ENCODE measurements at places on chromosomes 7 and 10.

DNA sequence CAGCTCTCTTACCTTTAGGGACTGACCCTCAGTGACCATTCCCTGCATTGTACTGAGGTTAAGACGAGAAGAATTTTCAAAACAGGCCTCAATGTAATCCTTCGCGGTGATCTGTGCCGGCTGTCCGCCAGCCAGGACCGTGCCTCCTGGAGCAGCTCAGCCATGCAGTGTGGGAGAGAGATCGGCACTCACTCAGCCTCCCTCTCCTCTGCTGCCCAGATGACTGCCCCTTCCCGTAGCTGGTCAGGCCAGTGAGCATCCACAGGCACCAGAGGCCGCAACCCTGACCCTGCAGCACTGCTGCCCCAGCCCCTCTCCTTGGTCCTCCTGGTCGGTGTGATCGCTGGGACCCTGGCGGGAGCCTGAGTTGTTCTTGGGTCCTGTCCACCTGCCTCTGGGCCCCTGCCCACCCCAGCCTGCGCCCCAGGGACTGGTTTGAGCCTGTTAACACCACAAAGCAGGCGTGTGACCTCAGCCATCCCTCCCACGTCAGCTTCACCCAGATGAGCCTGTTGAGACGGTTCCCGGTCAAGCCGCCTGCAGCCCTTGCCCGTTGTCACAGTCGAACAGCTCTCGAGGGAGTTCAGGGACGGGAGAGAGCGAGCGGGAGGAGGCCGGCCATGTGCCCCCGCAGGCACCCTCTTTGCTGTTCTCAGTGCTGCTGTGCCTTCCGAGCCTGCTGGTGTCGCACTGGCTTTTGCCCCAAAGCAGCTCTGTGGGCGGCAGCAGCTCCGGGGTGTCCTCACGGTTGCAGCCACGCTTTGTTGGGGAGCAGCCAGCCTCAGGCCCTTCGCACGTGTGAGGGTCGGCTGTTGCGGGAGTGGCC, 37.2 kb downstream of the NKX6-2 start:
- H3K4me3 ChIP-seq: no peak overlapping the region
- no peaks in the 10 kb centered on the region for H3K27me3 ChIP-seq
- H3K4me1 ChIP-seq: no peaks in the 10 kb centered on the region
- no peak overlapping the region for H3K27ac ChIP-seq

DNA sequence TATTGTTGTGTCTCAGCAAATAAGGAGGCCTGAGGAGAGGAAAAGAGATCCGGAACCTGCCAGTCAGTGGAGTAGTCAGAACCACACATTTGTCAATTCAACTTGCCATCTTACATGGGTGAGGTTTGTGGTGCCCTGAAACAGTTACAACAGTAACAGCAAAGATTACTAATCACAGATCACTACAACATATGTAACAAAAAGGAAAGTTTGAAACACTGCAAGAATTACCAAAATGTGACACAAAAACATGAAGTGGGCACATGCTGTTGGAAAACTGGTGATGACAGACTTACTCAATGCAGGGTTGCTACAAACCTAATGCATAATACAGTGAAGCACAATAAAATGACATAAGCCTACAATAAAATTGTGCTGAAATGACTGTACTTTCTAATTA, 89.4 kb downstream of the LRRN3 start:
- no peaks in the 10 kb centered on the region for H3K4me1 ChIP-seq
- no peaks in the 10 kb centered on the region for H3K27me3 ChIP-seq
- H3K4me3 ChIP-seq: no peak overlapping the region
- no peak for DNase-seq
- H3K36me3 ChIP-seq: no peaks in the 10 kb centered on the region

DNA sequence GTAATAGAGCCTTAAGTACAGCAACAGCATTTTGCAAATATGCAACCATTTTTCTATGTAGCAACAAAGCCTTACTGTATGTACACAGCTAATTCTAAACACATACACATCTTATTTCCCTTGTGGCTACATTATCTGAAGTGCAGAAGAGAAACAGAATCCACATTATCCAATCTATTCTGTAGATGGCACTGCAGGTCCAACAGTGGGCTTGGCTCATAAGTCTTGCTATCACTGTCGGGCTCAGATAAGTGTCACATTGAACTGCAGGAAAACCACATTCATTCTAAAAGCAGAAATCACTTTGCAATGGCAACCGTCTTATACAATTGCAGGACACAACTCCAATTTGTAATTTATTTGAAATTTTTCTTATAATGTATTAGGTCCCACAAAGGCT, 109.8 kb upstream of the NOBOX start:
- H3K27me3 ChIP-seq: no peaks in the 10 kb centered on the region
- peaks cover 6% of the 10 kb centered on the region for H3K4me1 ChIP-seq
- no peaks in the 10 kb centered on the region for H3K36me3 ChIP-seq
- no peak overlapping the region for H3K4me3 ChIP-seq

DNA sequence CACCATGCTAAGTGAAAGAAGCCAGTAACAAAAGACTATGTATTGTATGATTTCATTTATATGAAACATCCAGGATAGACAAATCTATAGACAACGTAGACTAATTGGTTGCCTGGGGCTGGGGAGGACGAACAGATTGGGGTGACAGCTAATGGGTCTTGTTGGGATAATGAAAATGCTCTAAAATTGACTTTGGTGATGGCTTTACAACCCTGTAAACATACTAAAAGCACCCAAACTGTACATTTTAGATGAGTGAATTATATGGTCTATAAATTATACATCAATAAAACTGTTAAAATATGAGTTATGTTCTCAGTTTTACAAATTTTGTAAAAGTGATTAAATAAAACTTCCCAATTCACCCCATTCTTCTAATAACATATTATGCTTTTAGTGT, 261.5 kb downstream of the ELMO1 start:
- H3K4me1 ChIP-seq: no peaks in the 10 kb centered on the region
- no peak for DNase-seq
- H3K27me3 ChIP-seq: no peaks in the 10 kb centered on the region

DNA sequence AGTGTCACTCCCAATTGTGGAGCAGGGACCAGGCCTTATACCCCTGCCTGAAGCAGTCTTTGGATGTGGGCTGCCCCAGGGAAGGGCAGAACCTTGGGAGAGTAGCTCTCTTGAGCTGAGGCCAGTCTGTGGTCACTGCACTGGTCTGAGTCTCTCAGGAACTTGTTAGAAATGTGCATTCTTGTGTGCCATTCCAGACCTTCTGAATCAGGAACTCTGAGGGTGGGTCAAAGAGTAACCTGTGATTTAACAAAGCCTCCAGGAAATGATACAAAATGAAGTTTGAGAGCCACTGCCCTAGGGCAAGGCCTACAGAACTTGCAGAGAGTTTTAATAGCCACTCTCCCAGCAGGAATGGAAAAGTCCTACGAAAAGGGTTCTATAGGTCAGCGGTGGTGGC, 68.1 kb downstream of the LYZL1 start:
- H3K27ac ChIP-seq: no peak overlapping the region
- H3K4me3 ChIP-seq: no peak overlapping the region
- H3K36me3 ChIP-seq: no peaks in the 10 kb centered on the region
- no peak for DNase-seq

GRCh38 chr10:124864421-124865193, 63.0 kb downstream of the ABRAXAS2 start:
- H3K27ac ChIP-seq: no peak overlapping the region
- DNase-seq: no peak
- no peaks in the 10 kb centered on the region for H3K27me3 ChIP-seq
- no peak overlapping the region for H3K4me3 ChIP-seq
- H3K4me1 ChIP-seq: no peaks in the 10 kb centered on the region

- no peaks in the 10 kb centered on the region for H3K36me3 ChIP-seq
- no peak overlapping the region for H3K4me3 ChIP-seq
- H3K4me1 ChIP-seq: no peaks in the 10 kb centered on the region
- no peaks in the 10 kb centered on the region for H3K27me3 ChIP-seq
These were observed 518.8 kb downstream of the CNTNAP2 start for GRCh38 chr7:146635205-146636032.

- H3K4me3 ChIP-seq: no peak overlapping the region
- no peaks in the 10 kb centered on the region for H3K36me3 ChIP-seq
- H3K4me1 ChIP-seq: no peaks in the 10 kb centered on the region
- no peak overlapping the region for H3K27ac ChIP-seq
- no peaks in the 10 kb centered on the region for H3K27me3 ChIP-seq
These were observed 125.1 kb upstream of the NRP1 start for GRCh38 chr10:33459602-33460001.

GRCh38 chr10:24170199-24170598, 38.7 kb upstream of the KIAA1217 start:
- no peaks in the 10 kb centered on the region for H3K36me3 ChIP-seq
- no peak for DNase-seq
- no peaks in the 10 kb centered on the region for H3K27me3 ChIP-seq
- no peaks in the 10 kb centered on the region for H3K4me1 ChIP-seq

DNA sequence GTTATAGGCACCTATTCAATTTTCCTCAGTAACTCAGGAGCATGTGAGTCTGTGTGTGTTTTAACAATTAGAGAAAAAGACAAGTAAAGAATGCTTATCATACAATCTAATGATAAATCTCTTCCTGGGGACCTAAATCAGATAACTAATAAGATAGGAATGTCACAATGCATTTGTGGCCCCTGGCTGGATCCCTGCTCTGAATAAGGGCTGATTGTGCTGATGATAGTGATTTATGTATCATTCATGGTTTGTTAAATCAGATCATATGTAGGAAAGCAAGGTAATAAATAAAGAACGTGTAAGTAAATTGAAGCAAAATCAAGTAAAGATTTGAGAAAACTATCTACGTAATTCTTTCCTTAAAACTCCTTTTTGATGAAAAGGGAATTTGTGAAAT, 145.9 kb downstream of the C7orf25 start:
- no peaks in the 10 kb centered on the region for H3K4me1 ChIP-seq
- no peak overlapping the region for H3K27ac ChIP-seq
- DNase-seq: no peak
- no peaks in the 10 kb centered on the region for H3K36me3 ChIP-seq
- no peak overlapping the region for H3K4me3 ChIP-seq

GRCh38 chr7:114109304-114109703, 190.5 kb upstream of the PPP1R3A start:
- H3K27ac ChIP-seq: no peak overlapping the region
- H3K4me1 ChIP-seq: no peaks in the 10 kb centered on the region
- no peaks in the 10 kb centered on the region for H3K36me3 ChIP-seq
- H3K4me3 ChIP-seq: no peak overlapping the region
- DNase-seq: no peak

GRCh38 chr10:107847620-107848019, 683.1 kb upstream of the SORCS1 start:
- H3K27ac ChIP-seq: no peak overlapping the region
- no peaks in the 10 kb centered on the region for H3K27me3 ChIP-seq
- H3K4me3 ChIP-seq: no peak overlapping the region
- H3K36me3 ChIP-seq: no peaks in the 10 kb centered on the region
- H3K4me1 ChIP-seq: no peaks in the 10 kb centered on the region

GRCh38 chr10:123665491-123666286, 466 bp upstream of the GPR26 start:
- no peaks in the 10 kb centered on the region for H3K27me3 ChIP-seq
- no peak overlapping the region for H3K27ac ChIP-seq
- H3K36me3 ChIP-seq: no peaks in the 10 kb centered on the region
- H3K4me3 ChIP-seq: no peak overlapping the region
- H3K4me1 ChIP-seq: no peaks in the 10 kb centered on the region
- no peak for DNase-seq

GRCh38 chr7:101238226-101239182, 902 bp upstream of the CLDN15 start:
- H3K4me1 ChIP-seq: peaks cover 9% of the 10 kb centered on the region
- no peak overlapping the region for H3K4me3 ChIP-seq
- no peak for DNase-seq

- no peaks in the 10 kb centered on the region for H3K4me1 ChIP-seq
- DNase-seq: no peak
- H3K36me3 ChIP-seq: no peaks in the 10 kb centered on the region
- H3K4me3 ChIP-seq: no peak overlapping the region
- H3K27ac ChIP-seq: no peak overlapping the region
These were observed 394.8 kb downstream of the PARD3 start for GRCh38 chr10:34420273-34420672.

- no peaks in the 10 kb centered on the region for H3K4me1 ChIP-seq
- no peak for DNase-seq
- no peak overlapping the region for H3K27ac ChIP-seq
- H3K36me3 ChIP-seq: no peaks in the 10 kb centered on the region
These were observed 4.0 kb downstream of the GFRA1 start for GRCh38 chr10:116268976-116269375.

DNA sequence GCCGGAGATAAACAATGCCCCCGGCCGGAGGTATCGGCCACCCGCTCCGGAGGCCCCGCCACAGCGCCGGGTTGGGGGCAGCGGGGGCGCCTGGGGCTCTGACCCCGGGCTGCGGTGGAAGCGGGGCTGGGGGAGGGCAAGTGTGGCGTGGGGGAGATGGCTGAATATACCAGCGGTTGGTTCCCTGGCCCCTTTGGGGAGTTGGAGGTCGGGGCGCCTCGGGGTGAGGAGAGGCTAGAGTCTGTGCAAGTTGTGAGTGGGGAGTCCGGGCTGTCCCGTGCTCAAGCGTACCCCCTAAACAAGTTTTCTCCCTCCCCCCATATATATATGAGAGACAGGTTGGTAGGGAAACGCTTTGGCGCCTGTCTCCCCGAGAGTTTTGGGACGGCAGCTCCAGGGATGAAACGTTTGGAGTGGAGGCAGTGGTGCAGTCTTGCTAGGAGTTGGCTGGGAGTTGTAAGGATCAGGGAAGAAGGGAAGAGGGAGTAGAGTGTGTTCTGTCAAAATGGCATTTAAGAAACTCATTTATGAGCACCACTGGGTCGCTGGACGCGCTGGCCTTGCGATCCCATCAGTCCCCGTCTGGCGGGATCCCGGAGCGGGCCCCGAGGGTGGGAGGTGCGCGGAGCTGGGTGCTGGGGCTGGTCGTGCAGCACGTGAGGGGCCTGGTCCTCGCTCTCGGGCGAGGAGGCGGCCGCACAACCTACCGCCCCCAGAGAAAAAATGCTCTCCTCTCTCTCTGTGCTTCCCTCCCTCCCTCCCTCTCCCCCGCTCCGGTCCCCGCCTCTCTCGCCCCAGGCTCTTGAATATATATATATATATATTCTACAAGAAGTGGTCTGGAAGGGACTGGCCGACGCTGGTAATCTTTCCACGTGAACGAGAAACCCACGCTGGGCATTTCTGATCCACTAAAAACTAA, 1.1 kb downstream of the TET1 start:
- DNase-seq: no peak
- peaks cover 14% of the 10 kb centered on the region for H3K27me3 ChIP-seq
- H3K4me3 ChIP-seq: peak overlapping the region; percentile 54
- H3K27ac ChIP-seq: peak overlapping the region; percentile 78
- no peaks in the 10 kb centered on the region for H3K36me3 ChIP-seq

GRCh38 chr7:4809666-4810065, 34.2 kb downstream of the AP5Z1 start:
- DNase-seq: no peak
- no peaks in the 10 kb centered on the region for H3K27me3 ChIP-seq
- no peaks in the 10 kb centered on the region for H3K36me3 ChIP-seq
- no peak overlapping the region for H3K4me3 ChIP-seq
- no peak overlapping the region for H3K27ac ChIP-seq
- no peaks in the 10 kb centered on the region for H3K4me1 ChIP-seq

DNA sequence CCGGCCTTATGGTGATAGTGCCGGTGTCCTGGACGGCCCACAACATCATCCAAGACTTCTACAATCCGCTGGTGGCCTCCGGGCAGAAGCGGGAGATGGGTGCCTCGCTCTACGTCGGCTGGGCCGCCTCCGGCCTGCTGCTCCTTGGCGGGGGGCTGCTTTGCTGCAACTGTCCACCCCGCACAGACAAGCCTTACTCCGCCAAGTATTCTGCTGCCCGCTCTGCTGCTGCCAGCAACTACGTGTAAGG, 713 bp downstream of the CLDN4 start:
- no peaks in the 10 kb centered on the region for H3K27me3 ChIP-seq
- no peak overlapping the region for H3K4me3 ChIP-seq
- H3K36me3 ChIP-seq: no peaks in the 10 kb centered on the region
- DNase-seq: no peak
- peaks cover 6% of the 10 kb centered on the region for H3K4me1 ChIP-seq

- no peak overlapping the region for H3K27ac ChIP-seq
- no peak for DNase-seq
- H3K4me3 ChIP-seq: no peak overlapping the region
- no peaks in the 10 kb centered on the region for H3K36me3 ChIP-seq
These were observed 58.4 kb downstream of the CHCHD3 start for GRCh38 chr7:133023370-133024071.
